ENCODE measurements at places on chromosomes 5 and 9. TPM values are rescaled to one million over a fixed set of nuclear protein-coding genes. Genes with fewer than 3 reads are reported as not detected.

ADAMTSL1 gene
- total RNA-seq: 2.7 TPM

SLC45A2 gene
- total RNA-seq: 0.06 TPM

- no peak overlapping the region for H3K4me3 ChIP-seq
- no peaks in the 10 kb centered on the region for H3K4me1 ChIP-seq
- H3K27me3 ChIP-seq: no peaks in the 10 kb centered on the region
Measured at GRCh38 chr5:149089796-149090195, 26.9 kb upstream of the SH3TC2 start.

OR1Q1 gene
- not detected for total RNA-seq

DNA sequence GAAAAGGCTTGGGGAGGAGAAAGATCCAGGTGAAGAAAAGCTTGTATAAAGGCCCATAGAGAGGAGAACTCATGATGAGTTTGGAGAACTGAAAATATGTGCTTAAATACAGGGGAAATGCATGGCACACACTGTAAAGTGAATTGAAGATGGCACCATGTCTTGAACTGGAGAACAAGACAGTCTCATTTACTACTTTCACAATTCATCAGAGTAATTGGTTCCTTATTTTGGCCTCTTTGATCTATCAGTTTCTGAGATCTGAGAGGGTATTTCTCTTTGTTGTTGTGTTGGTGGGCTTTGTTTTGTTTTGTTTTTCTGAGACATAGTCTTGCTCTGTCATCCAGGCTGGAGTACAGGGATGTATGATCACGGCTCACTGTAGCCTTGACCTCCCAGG is 98.2 kb downstream of the CEMIP2 start:
- H3K4me1 ChIP-seq: no peaks in the 10 kb centered on the region
- no peak overlapping the region for H3K4me3 ChIP-seq
- H3K27ac ChIP-seq: no peak overlapping the region

SLCO6A1 gene
- 0.51 TPM for total RNA-seq

DNA sequence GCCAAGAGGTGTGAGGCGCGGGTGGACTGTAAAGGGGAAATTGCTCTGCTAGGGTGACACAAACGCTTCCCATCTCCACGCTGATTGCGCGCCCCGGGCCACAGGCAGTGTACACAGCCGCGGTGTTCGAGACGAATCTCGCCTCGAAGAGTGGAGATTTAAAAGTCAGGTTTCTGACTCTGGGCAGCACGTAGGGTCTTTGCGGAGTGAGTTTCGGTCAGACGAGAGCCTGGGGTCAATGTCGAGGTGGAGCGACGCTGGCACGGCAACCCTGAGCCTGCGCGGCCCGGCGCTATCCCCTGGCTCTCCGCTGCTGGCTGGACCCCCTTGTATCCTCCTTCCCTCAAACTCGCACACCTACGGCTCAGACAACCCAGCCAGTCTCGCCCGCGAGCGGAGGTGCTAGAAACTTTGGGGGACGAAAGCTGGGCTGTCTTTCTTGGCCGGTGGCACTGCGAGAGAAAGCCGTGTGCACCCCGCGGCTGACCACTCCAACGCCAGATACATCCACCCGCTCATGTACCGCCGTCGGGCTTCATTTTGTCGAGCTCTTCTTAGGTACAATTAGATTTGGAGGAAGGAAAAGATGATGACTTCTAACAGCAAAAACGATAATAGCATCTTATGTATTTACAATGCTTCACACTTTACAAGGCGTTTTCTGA is 5.4 kb upstream of the FOXB2 start:
- H3K4me3 ChIP-seq: no peak overlapping the region
- peaks cover 36% of the 10 kb centered on the region for H3K4me1 ChIP-seq
- DNase-seq: peak; percentile 29
- no peaks in the 10 kb centered on the region for H3K36me3 ChIP-seq
- peaks cover 100% of the 10 kb centered on the region for H3K27me3 ChIP-seq
- no peak overlapping the region for H3K27ac ChIP-seq

GRCh38 chr9:93096131-93096802 is at the start of gene CARD19:
TSS of gene CARD19 (plus strand) at chr9:93096217. CDS start at chr9:93096346, 129 bp downstream.
- H3K27me3 ChIP-seq: peaks cover 10% of the 10 kb centered on the region
- H3K27ac ChIP-seq: peak within 1 kb of the TSS; percentile 71
- DNase-seq: peak; percentile 39
- no peaks in the 10 kb centered on the region for H3K36me3 ChIP-seq

ANKRD34B gene
- total RNA-seq: 0.77 TPM

AJM1 gene
- not detected for total RNA-seq

GRCh38 chr5:672329-673160 is 20.6 kb downstream of the TPPP start:
- no peak overlapping the region for H3K4me3 ChIP-seq
- H3K36me3 ChIP-seq: no peaks in the 10 kb centered on the region
- peaks cover 39% of the 10 kb centered on the region for H3K27me3 ChIP-seq
- peak; percentile 89 for DNase-seq

DNA sequence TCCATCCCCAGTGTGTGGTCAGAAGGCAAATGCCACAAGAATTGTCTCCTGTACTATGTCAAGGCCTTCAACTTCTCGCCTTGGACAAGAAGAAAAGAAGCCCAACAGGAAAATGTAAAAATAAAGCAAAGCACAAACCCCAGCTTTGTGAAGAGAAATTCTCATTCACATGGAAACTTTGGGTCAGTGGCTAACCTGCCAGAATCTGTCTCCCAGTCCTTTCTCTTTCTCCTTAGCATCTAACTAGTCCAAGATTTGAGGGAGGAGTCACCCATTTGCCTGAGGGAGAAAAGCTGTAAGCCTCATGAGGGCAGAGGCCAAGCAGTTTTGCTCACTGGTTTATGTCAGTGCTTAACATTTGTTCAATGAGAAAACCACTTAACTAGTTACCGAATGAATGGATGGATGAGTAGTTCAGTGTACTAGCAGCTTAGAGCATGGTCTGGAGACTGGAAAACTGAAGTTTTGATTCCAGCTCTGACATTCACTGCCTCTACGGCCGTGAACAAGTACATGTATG is 36.0 kb downstream of the ADAM19 start:
- no peak overlapping the region for H3K4me3 ChIP-seq
- H3K27ac ChIP-seq: no peak overlapping the region
- H3K4me1 ChIP-seq: peaks cover 23% of the 10 kb centered on the region
- DNase-seq: no peak
- H3K36me3 ChIP-seq: no peaks in the 10 kb centered on the region

DNA sequence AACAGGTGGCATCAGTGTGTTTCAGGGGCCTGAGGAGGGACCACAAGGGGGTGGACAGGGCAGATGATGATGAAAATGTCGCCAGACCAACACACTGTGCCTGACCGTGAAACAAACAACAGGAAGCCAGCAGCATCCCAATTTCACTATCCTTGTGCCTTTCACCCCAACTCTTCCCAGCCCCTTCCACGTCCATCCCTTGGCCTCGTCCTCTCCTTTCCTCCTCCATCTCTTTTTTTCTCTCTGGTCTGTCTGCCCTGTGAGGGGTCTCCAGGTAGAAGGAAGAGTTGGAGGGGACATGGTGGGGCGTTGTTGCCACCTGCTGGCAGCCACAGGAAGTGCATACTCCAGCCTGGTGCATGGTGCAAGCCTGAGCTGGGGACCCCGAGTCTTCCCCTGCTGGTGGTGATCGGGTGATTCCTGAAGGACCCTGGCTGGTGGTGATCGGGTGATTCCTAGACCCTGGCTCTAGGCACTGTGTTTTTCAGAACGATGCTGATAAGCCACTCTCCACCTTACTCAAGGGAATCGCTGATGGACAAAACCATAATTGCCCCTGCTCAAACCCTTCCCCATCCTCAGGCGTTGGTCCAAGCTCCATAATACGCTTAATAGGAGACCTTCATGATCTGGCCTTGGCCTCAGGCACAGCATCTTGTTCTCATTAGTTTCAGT is 21.7 kb upstream of the NSD1 start:
- H3K27me3 ChIP-seq: no peaks in the 10 kb centered on the region
- H3K27ac ChIP-seq: no peak overlapping the region
- DNase-seq: peak; percentile 86
- H3K36me3 ChIP-seq: no peaks in the 10 kb centered on the region
- no peak overlapping the region for H3K4me3 ChIP-seq

DNA sequence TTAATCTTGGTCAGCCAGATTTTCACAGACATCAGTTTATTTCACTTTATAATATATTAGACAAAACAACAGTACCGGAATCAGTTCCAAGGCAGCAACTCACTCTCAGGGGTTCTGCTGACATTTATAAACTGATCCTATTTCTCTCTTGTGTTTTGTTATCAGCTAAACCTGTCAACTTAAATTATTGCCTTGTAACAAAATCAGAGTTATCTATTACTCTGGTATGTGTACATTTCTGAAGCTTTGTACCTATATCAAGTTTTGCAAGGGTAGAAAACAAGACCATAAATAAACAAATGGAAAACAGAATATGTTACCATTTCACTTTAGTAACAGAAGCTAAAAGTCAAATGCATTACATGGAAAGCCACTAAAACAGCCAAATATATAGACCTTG is 122.1 kb downstream of the SIL1 start:
- H3K36me3 ChIP-seq: no peaks in the 10 kb centered on the region
- H3K4me3 ChIP-seq: no peak overlapping the region
- no peaks in the 10 kb centered on the region for H3K27me3 ChIP-seq

GRCh38 chr9:72577212-72577753 is 55.9 kb downstream of the TMC1 start:
- H3K4me1 ChIP-seq: no peaks in the 10 kb centered on the region
- no peak overlapping the region for H3K4me3 ChIP-seq
- no peak for DNase-seq
- H3K27ac ChIP-seq: no peak overlapping the region
- no peaks in the 10 kb centered on the region for H3K27me3 ChIP-seq
- H3K36me3 ChIP-seq: no peaks in the 10 kb centered on the region

PCDHA9 gene
- 2.0 TPM for total RNA-seq

PLCXD3 gene
- total RNA-seq: 0.09 TPM

GRCh38 chr9:5850724-5851122 is 17.8 kb upstream of the ERMP1 start:
- no peaks in the 10 kb centered on the region for H3K36me3 ChIP-seq
- no peak overlapping the region for H3K27ac ChIP-seq
- H3K4me3 ChIP-seq: no peak overlapping the region
- H3K4me1 ChIP-seq: no peaks in the 10 kb centered on the region
- no peaks in the 10 kb centered on the region for H3K27me3 ChIP-seq

DNA sequence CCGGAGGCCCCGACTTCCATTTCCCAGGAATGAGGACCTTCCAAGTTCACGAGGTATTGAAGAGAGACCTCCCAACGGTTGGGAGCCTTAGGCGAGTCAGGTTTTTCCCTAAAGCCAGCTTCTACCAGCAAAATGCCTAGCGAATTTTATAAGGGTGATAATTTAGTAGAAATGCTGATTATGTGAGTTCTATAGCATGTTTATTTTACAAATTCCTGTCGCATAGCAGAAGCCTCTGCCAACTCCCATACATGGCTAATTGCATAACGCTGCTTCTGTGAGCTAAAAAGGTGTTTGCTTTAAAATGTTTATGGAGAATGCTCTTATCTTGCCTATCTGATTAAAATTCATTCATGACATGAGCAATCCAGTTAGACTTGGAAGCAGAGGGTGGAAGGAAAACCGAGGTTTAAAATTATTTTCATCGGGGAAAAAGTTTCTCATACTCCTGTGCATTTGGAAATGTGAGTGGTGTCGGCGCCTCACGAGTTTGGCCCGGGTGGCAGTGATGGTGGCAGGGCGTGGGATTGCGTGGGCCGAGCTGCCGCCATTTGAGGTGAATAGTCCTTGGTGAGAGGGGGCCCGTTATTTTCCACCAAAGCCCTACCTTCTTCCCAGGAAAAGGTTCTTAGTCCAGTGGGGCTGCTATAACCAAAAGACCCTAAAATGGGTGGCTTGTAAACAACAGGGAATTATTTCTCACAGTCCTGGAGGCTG is 104.4 kb upstream of the FCN2 start:
- no peaks in the 10 kb centered on the region for H3K36me3 ChIP-seq
- H3K4me1 ChIP-seq: no peaks in the 10 kb centered on the region
- H3K4me3 ChIP-seq: no peak overlapping the region
- DNase-seq: no peak
- no peak overlapping the region for H3K27ac ChIP-seq

DNA sequence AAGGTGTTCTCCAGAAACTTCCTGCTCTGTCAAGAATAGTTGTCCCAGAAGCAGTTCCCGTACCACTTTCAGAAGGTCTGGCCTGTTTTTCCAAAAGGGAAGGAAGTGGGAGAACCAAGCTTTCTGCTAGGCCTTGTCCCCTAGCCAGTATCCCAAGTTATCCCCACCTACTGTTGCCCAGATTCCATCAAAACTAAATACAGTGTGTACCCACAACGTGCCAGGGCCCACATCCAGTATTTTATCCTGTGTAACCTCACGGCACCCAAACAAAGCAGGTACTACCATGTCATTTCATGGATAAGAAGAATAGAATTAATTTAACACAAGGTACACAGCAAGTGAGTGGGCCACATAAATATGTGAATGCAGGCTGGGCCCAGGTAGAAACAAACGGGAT is 126.2 kb downstream of the CDK5RAP2 start:
- no peaks in the 10 kb centered on the region for H3K4me1 ChIP-seq
- DNase-seq: no peak
- peaks cover 8% of the 10 kb centered on the region for H3K36me3 ChIP-seq
- no peak overlapping the region for H3K4me3 ChIP-seq

DNA sequence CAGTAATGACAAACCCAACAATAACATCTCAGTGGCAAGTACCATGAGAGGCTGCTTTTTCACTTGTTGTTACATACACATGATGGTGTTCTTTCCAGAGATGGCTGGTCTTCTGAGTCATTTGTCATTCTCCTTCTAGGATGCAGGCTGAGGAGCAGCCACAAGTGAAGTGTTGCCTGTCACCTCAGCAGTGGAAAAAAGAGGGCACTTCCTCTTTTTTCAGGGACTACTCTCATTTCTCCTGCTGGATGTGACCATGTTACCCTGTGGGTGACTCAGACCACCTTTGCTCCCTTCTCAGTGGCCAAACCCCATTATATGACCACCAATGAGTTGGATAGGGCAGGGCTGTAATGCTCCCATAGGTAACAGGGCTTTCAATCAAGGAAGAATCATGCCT is 587.0 kb upstream of the ADAMTS16 start:
- no peaks in the 10 kb centered on the region for H3K27me3 ChIP-seq
- no peak overlapping the region for H3K4me3 ChIP-seq
- no peak for DNase-seq
- no peak overlapping the region for H3K27ac ChIP-seq
- H3K36me3 ChIP-seq: no peaks in the 10 kb centered on the region
- H3K4me1 ChIP-seq: peaks cover 45% of the 10 kb centered on the region

- H3K4me3 ChIP-seq: peak overlapping the region; percentile 84
- H3K27me3 ChIP-seq: no peaks in the 10 kb centered on the region
- no peak for DNase-seq
- peaks cover 24% of the 10 kb centered on the region for H3K4me1 ChIP-seq
Measured at GRCh38 chr5:138338411-138339090, 485 bp downstream of the FAM53C start.

DNA sequence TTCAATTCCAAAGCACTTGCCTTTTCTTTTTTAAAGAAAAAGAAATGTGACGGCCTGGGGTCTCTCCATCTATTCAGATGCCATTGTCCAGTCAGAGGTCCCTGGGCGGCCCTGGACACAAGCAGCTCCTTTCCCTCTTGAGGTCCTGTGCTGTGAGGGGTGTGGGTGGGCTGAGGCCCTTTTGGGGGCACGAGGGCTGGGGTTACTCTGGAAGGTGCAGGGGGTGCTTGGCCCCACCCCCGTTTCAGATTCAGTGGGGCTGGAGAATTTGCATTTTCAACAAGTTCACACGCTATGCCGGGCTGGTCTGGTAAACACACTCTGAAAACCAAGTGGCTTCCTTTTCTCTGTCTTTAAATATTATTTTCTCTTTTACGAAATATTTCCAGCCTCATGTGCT is 91.4 kb upstream of the PHYKPL start:
- no peak overlapping the region for H3K4me3 ChIP-seq
- no peak overlapping the region for H3K27ac ChIP-seq
- no peaks in the 10 kb centered on the region for H3K27me3 ChIP-seq
- no peaks in the 10 kb centered on the region for H3K36me3 ChIP-seq
- no peak for DNase-seq

- no peak for DNase-seq
- no peak overlapping the region for H3K4me3 ChIP-seq
- no peaks in the 10 kb centered on the region for H3K27me3 ChIP-seq
- no peak overlapping the region for H3K27ac ChIP-seq
- H3K36me3 ChIP-seq: no peaks in the 10 kb centered on the region
Measured at GRCh38 chr5:64872044-64872443, 103.3 kb downstream of the CWC27 start.

All from neural progenitor cell (in vitro differentiated cells).